ENCODE measurements at places on chromosomes 4 and X. TPM values are rescaled to one million over a fixed set of nuclear protein-coding genes. Genes with fewer than 3 reads are reported as not detected.

The GPR119 gene
- total RNA-seq: not detected

The PHEX gene
- total RNA-seq: 1.9 TPM

The NUDT11 gene
- 1.6 TPM for total RNA-seq

The SLC7A11 gene
- 1.9 TPM for total RNA-seq

The ALAS2 gene
- total RNA-seq: 2.4 TPM

The IL9R gene
- total RNA-seq: 0.42 TPM

The ARX gene
- total RNA-seq: under 0.01 TPM

Data from mononuclear cell (primary cell).